Testis (tissue), 5 donors: ENCODE measurements at places on chromosomes 16 and 17.

DNA sequence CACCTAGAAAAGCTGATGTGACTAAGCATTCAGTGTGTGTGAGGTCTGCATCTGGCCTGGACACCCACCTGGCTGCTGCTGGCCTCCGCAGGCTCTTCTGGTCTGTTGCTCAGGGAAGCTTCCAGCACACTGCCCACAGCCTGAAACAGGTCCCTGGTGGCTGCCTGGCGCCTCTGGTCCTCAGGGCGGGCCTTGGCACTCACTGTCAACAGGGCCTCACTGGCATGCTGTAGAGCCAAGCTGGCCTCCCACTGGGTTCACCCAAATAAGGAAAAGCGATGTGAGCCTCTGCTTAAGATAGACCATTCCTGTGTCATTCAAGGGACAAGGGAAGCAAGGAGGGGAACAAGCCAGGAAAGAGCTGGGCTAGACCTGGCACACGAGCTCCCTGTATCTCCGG, 70.6 kb upstream of the BCO1 start:
- DNase-seq: no peak

DNA sequence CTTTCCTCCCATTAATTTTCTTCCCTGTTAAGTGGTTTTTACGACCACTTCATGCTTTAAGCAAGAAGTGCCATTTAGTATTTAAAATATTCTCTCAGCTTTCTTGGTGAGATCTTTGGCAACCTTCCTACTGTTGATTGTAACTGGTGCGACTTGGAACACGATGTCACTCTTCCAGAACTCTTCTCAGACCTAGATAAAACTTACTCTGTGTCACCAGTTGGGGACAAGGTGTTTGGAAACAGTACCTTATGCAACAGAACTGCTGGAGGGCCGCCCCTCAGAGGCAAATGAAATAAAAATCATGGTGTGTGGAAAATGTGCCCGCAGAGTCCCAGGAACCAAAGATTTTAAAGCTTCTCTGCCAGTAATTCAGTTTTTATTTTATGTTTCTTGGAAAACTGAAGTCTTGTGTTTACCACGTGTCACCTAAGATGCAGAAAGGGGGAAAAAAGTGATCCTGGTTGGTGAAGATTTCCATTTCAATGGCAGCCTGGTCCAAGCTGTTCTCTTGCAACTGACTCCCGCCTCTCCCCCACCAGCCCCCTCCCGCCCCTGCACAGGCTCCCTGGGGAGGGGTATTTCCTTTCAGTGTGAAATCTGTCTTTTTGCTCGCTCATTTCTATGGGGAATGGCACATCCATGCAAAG, 7.2 kb upstream of the HSD11B2 start:
- DNase-seq: no peak

DNA sequence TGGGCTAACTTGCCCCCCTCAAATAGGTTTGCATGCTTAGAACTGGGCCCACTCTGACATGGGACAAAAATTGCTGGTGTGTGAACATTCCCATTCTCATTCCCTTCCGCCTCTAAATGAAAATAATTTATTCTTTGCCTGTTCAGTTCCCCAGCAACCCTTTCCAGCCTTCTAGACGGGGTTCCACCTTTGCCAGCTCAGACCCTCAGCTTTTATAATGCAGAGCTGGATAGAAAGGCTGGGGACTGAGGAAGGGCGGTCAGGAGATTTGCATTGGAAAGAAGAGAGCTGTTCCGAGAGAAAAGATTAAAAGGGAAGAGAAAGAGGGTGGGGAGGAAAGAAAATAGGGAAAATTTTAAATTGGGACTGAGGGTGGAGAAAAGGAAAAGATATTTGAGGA, 151.1 kb upstream of the WSCD1 start:
- DNase-seq: no peak

GRCh38 chr17:17942846-17943245, 29.4 kb downstream of the TOM1L2 start:
- DNase-seq: no peak

DNA sequence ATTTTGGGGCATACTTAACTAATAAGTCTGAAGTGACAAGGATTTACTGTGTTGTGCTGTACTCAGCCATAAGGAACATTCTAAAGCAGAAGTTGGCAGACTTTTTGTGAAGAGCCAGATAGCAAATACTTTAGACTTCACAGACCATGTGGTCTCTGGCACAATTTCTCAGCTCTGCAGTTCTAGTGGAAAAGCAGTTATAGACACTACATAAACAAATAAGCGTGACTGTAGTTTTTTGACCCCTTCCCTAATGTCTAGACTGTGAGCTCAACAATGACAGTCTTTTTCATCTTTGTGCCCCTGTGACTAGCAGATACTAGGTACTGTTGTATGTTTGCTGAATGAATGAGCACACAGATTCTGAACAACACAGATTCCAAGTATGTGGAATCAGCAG, 4.9 kb downstream of the RPAIN start:
- DNase-seq: no peak

DNA sequence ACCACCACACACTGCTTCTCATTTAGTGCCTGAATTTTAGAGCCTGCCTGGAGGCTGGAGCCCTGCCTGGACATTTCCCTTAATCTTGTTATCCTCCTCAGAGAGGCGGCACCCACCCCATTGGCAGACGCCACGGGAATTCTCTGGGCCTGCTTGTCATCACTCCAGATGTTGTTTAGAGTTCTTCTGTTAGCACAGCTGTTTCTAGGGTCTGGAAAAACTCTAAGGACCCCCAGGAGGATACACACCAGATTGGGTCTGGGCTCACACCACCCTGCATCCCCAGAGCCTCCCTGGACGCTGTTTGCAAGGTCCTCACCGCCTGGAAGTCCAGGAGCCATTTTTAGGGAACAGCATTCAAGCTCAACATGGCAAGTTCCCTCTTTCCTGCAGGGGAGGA, 565 bp upstream of the XAF1 start:
- DNase-seq: peak; percentile 61

GRCh38 chr17:45001310-45001709, 33.2 kb upstream of the C1QL1 start:
- no peak for DNase-seq

DNA sequence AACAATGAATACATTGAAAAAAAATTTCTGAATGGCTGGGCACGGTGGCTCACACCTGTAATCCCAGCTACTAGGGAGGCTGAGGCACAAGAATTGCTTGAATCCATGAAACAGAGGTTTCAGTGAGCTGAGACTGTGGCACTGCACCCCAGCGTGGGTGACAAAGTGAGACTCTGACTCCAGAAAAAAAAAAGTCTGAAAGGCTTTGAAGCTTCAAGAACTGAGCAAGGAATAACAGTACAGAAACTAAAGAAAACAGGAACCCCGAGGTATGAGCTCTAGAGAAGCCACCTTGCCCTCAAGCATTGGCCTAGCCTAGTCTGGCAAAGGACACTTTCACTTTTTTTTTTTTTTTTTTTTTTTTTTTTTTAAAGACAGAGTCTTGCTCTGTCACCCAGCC, 45.0 kb downstream of the TEX2 start:
- no peak for DNase-seq

- peak; percentile 77 for DNase-seq
Measured at GRCh38 chr16:35431829-35432663, 1972.6 kb downstream of the TP53TG3F start.

- peak; percentile 17 for DNase-seq
Measured at GRCh38 chr17:32962320-32962711, 29.3 kb upstream of the SPACA3 start.

DNA sequence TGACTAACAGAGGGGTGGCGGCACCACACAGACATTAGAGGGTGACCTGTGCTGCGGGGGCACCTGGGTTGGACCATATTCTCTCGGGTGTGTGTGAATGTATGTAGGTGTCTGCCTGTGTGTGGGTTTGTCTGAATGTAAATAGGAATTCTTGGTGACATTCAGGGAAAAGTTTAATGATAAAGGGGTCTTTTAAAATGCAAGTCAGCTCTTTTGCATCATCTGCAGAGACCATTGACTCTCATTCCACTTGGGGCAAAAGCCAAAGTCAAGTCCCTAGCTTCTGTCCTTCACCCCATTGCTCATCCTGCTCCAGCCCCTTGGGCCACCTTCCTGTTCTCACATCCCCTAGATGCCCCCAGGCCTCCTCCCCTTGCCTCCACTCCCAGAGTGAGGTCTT, 23.6 kb downstream of the KSR1 start:
- no peak for DNase-seq

DNA sequence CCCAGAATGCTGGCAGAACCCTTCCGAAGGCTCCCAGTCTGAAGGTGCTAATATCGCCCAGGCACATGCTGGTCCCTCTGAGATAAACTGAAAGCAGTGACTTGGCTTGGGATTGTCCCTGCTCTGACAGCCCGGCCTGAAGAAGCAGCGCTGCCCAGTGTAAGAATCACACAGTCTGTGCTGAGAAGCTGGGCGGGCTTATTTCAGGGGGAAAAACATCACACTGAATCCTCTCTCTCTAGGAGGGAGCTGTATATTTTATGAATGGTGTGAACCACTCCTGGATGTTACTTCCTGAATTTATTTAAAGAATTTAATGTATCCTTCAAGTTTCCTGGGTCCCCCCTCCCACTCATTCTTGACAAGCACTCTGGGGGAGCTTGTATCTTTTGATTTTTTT, 36.3 kb downstream of the GAS7 start:
- DNase-seq: no peak

- no peak for DNase-seq
Measured at GRCh38 chr17:45639297-45639849, 144.7 kb upstream of the CRHR1 start.

GRCh38 chr16:64453646-64454045, 668.2 kb downstream of the CDH11 start:
- no peak for DNase-seq

DNA sequence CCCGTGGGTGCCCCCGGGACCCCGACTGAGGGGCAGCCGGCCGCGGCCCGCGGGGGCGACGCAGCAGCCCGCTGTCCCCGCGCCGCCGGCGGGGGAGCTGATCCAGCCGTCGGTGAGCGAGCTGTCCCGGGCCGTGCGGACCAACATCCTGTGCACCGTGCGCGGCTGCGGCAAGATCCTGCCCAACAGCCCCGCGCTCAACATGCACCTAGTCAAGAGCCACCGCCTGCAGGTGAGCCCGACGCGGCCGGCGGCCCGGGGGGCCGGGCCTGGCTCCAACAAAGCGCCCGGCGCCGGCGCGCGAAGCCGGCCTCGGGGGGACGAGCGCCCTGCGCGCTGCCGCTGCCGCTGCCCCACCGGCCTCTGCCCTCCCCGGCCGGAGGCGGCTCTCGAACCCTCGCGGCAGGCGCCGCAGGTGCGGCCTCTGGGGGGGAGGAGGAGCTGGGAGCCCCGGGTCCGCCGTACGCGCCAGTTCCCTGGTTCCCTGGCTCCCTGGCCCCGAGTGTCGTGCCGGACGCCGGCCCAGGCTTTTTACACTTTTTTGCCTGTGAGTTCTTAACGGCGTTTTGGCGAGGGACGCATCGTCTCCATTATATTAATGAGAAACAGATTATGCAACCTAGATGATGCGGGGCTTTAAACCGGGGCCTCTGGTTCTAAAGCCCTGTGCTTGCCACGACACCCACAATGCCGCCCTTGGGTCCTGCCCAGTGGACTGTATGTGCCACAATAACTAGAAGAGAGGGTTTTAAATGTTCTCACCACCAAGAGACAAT, 521 bp downstream of the ATMIN start:
- peak; percentile 40 for DNase-seq

DNA sequence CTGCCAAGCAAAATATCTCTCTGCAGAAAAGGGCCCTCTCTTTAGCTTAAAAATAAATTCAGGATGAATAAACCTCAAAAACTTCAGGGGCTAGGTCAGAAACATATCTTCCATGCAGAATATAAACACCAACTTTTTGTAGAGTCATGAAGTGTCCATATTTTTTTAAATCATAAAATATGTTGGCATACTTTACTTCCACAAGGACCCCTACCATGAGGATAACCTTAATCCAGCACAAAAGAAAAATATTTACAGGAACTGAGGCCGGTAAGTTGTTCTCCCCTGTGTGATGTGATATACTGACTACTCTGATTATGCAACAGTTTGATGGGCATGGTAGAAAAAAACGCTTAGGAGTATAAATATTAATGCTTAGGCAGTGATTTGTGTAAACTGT, 264.8 kb upstream of the CDH11 start:
- no peak for DNase-seq

DNA sequence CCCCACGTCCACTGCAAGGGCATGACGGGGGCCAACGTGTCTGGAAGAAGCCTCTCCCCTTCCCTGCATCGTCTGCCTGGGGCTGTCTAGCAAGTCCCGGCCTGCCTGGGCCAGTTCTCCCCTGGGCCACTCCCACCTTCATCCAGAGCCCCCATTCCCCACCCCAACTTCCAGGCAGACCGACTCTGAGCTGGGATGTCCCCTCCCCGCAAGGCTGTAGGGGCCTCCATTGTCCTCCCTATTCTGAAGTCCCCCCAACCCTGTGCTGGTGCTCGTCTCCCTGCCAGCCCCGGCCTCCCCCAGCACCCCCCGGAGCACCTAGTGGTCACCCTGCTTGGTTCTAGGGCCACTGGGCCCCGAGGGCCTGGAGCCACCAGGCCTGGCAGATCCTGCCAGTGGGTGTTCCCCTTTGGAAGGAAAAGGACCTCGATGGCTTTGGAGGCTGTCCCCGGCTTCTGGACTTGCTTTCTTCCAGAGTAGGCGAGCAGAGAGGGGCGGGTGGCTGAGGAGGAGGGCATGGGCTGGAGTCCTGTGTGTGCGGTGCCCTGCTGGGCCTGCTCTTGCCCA, 4.8 kb downstream of the GLIS2 start:
- DNase-seq: no peak

DNA sequence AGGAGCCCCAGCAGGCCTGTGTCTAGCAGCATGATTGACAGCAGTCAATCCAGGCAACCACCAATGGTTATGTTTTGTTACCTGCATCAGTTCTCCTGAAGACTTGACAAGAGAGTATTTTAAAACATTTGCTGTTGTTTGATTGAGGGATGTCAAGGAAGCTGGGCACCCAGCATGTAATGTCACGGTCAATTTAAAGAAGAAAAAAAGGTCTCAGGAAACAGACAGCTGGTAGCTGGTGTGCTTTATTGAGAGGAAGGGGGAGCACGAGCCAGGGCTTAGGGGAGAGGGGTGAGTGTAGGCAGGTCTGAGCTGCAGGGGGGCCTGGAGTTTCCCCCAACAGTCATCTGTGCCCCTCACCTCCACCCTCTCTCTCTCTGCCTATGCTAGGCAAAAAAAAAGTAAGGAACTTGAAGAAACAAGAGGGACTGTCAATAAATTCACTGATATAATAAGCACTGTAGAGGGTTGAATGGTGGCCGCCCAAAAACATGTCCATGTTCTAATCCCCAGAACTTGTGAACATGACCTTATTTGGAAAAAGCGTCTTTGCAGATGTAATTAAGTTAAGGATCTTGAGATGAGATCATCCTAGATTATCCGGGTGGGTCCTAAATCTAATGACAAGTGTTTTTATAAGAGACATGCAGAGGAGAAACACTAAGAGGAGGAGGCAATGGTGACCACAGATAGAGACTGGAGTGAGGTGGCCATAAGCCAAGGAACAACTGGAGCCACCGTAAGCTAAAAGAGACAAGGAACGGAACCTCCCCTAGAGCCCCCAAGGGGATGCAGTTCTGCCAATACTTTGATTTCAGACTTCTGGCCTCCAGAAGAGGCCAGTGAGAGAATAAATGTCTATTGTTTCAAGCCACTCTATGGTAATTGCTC, 14.5 kb downstream of the TSPOAP1 start:
- DNase-seq: no peak

GRCh38 chr16:65889533-65889966, 476.9 kb upstream of the CDH5 start:
- DNase-seq: no peak

DNA sequence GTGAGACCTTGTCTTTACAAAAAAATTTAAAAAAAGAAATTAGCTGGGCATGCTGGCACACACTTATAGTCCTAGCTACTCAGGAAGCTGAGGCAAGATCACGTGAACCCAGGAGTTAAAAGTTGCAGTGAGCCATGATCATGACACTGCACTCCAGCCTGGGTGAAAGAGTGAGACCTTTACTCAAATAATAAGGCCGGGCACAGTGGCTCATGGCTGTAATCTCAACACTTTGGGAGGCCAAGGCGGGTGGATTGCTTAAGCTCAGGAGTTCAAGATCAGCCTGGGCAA, 11.5 kb upstream of the RIPOR1 start:
- DNase-seq: no peak
